ENCODE measurements at places on chromosomes 1 and 21. TPM values are rescaled to one million over a fixed set of nuclear protein-coding genes. Genes with fewer than 3 reads are reported as not detected.

Gene TRPM2
- total RNA-seq, result 7.8 TPM

Gene LMX1A
- total RNA-seq, result not detected

Gene KRTAP20-3
- total RNA-seq, result not detected

Gene PLA2G2F
- not detected for total RNA-seq

Gene RNF220
- total RNA-seq, result 54.6 TPM

Gene FALEC
- not detected for total RNA-seq

Gene BTBD8
- total RNA-seq, result 0.55 TPM

Gene EFNA1
- total RNA-seq, result 17.7 TPM

Gene GOLPH3L
- total RNA-seq, result 13.0 TPM

Data from A549 treated with dexamethasone at 1 μM for 4 hours (cell line).